ENCODE measurements at places on chromosomes 11 and 22.

DNA sequence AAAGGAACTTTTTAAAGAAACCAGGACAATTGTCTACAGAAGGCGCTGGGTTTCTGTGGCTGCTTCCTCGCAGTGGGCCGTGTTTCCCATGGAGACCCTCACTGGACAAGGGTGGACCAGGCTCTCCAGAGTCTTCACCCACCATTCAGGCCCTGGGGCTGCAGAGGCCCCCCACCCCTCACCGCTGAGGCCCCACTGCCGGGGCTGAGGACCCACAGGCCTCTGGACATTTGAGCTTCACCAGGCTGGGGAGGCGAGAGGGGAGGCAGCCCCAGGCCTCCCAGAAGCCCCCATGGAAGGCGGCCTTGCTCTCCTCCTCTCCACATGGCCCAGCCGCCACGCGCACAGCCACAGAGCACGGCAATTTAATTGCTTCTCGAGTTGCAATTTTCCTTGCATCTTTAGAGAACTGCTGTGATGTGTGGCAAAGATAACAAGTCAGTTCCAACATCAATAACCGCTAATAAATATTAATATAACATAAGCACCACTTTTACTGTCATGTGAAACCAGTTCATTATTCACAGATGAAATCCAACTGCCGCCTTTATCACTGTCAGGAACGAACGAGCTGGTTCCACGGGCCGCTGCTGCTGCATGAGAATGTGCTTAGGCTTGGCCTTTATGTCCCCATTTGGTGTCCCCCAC is 81.0 kb downstream of the PHF21B start:
- no peak for DNase-seq

- DNase-seq, result no peak
These were observed 56.4 kb downstream of the NECTIN1 start for GRCh38 chr11:119672597-119672996.

DNA sequence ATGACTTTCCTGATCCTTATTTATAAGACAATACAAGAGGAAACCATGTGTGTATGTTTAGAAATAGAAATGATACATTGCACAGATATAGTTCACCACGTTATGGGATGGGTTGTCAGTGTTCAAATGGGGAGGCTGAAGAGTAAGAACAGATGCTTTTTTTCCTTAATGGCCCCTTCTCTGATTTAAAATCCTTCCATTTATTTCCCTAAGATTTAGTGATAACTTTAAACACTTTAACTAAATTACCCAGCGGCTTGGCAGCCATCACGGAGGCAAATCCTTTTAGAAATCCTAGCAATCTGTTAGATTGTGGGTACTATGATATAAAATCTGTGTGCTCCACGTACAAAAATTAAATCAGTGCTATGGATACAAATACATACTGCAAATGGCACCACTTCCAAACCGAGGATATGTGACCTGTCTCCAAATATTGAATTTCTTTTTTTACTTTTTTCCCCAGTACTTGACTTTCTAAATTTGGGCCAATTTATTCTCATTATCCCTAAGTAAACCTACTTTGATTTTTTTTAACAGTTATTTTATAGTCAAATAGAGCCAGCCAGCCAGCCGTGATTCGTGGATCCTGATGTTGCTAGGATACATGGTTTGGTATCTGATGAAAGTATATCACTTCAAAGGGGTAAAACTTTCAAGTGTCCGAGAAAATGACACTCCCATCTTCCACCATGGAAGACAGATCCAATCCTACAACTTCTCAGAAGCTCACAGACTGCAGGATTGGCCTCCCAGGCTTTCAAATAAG is 46.1 kb downstream of the BDNF start:
- no peak for DNase-seq

DNA sequence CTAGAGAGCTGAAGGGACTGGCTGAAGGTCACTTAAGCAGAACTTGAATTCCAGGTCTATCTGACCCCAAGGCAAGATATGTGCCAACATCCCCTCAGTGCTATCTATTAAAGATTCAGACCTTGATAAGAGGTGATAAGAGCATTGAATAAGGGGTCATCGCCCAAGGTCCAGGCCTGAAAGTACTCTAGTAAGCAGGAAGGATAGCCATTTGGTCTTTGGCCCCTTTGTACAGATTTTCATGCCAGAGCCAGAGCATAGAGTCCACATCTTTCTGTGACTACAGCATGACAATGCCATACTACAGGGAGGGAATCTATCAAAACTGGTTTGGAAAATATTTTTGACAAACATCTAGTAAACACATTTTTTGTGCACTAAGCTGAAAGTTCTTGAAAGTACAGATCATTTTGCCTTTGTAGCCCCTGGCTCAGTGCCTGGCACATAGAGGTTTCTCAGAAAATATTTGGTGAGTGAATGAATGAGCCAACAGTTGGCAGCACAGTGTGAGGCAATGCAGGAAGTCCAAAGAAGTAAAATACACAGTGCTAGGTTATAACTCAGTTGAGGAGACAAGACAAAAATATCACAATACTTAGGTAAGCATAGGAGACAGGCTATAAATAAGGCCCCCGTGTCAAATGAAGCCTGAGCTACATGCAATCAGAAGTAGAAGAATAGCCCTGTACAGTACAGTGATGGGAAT is 15.1 kb upstream of the RRAS2 start:
- no peak for DNase-seq

- no peak for DNase-seq
These were observed 348.7 kb downstream of the ETS1 start for GRCh38 chr11:128238521-128239265.

DNA sequence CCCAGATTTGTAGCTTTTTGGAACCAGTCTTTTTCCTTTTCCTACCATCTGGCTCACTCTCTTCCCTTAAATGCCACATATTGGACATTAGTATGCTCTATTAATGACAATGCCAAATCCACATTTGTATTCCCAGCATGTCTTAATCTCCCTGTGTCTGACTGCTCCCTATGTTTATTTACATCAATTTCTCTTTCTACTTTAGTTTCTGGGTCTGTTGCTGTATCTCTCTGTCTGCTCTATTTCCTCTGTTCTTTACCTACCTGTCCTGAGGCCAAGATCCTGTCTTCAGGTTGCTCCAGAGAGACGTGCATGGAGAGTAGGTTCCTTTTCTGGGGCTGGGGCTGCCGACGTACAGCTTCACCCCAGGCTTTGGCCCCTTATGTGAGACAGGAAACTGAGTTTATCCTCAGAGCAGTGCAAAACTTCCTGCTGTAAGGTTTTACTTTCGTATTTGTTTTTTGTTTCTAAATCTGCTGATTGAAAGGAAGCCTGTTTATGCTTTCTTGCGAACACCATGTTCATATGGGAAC is 25.6 kb downstream of the OR2AG2 start:
- no peak for DNase-seq

DNA sequence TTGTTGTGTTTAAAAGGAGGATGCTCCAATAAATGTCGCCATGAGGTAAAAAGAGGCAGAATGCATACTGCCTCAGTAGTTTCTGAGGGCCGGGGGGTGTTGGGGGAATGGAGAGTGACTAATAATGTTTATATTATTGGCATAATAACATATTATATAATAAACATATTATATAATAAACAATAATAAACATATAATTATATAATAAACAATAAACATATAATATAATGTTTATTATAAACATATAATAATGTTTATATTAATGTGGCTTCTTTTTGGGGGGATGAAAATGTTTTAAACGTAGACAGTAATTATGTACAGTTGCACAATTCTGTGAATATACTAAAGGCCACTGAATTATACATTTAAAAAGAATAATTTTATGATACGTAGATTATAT is 35.6 kb downstream of the TRIM66 start:
- no peak for DNase-seq
